SJSA1 (cell line): ENCODE measurements at places on chromosomes 7 and 10. TPM values are rescaled to one million over a fixed set of nuclear protein-coding genes. Genes with fewer than 3 reads are reported as not detected.

The FAM25C gene
- total RNA-seq = not detected in 2 replicates

The PKD2L1 gene
- not detected in 2 replicates for total RNA-seq

The GARIN1A gene
- total RNA-seq = 0.68 TPM in 1 of 2 replicates, not detected in the other

The GBF1 gene
- 23.3 and 36.3 TPM in 2 replicates for total RNA-seq
